NCI-H146 (cell line): ENCODE measurements at places on chromosomes 7 and 10.

- DNase-seq, result no peak
Observed at GRCh38 chr7:18125476-18125875, 97.8 kb upstream of the PRPS1L1 start.

GRCh38 chr10:69908124-69908523, 106.4 kb downstream of the COL13A1 start:
- no peak for DNase-seq

DNA sequence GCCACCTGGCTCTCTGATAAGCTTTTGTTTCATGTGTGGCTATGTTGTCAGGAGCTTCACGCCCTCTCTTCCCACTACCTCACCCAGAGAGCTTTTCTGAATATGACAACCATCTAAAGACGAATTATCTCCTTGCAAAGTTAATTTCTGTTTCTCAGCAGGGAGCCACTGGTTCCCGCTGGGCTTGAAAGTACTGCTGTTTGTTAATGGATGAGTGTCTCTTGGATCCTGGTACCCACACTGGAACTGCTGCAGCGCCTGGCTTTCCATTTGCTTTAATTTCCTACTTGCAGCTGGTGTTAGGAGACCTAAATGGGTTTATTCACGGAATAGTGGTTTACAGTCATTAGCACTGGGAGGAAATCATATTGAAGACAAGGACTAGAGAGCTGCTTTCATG, 267.9 kb upstream of the LRGUK start:
- DNase-seq, result peak; percentile 97

- DNase-seq, result no peak
Observed at GRCh38 chr10:129866894-129867293, 97.2 kb downstream of the EBF3 start.

DNA sequence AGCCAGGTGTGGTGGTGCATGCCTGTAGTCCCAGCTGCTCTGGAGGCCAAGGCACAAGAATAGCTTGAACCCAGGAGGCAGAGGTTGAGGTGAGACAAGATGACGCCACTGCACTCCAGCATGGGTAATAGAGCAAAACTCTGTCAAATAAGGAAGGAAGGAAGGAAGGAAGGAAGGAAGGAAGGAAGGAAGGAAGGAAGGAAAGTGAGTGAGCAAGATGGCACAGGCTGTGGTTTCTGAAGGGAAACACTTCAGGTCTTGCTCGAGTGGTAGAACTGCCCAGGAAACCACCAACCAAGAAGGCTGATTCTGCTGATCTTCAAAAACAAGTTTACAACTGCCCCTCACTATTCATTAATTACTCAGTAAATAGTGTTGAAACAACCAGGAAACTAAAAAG, 45.2 kb downstream of the EZH2 start:
- no peak for DNase-seq

GRCh38 chr10:102965311-102965851, 47.3 kb downstream of the CNNM2 start:
- DNase-seq, result no peak

- DNase-seq, result peak; percentile 57
Observed at GRCh38 chr10:8275911-8276310, 221.4 kb downstream of the GATA3 start.
